ENCODE measurements at places on chromosomes 1 and 21. TPM values are rescaled to one million over a fixed set of nuclear protein-coding genes. Genes with fewer than 3 reads are reported as not detected.

- no peaks in the 10 kb centered on the region for H3K4me1 ChIP-seq
- H3K27me3 ChIP-seq, result no peaks in the 10 kb centered on the region
- DNase-seq, result no peak
- H3K27ac ChIP-seq, result no peak overlapping the region
Measured at GRCh38 chr1:14055442-14056223, 355.6 kb downstream of the PRDM2 start.

Gene CSF3R
- total RNA-seq, result 0.32 TPM

GRCh38 chr1:93522721-93523120 lies 74.8 kb downstream of the FNBP1L start:
- no peak overlapping the region for H3K4me3 ChIP-seq
- H3K27me3 ChIP-seq, result peaks cover 2% of the 10 kb centered on the region
- no peak for DNase-seq
- H3K4me1 ChIP-seq, result no peaks in the 10 kb centered on the region

- H3K4me1 ChIP-seq, result no peaks in the 10 kb centered on the region
- H3K36me3 ChIP-seq, result no peaks in the 10 kb centered on the region
Measured at GRCh38 chr1:101511202-101511891, 274.5 kb downstream of the S1PR1 start.

- DNase-seq, result no peak
- H3K27me3 ChIP-seq, result no peaks in the 10 kb centered on the region
- no peaks in the 10 kb centered on the region for H3K4me1 ChIP-seq
- H3K4me3 ChIP-seq, result no peak overlapping the region
- no peak overlapping the region for H3K27ac ChIP-seq
Measured at GRCh38 chr21:46131588-46131837, 23.9 kb downstream of the FTCD start.

- no peaks in the 10 kb centered on the region for H3K27me3 ChIP-seq
- H3K36me3 ChIP-seq, result no peaks in the 10 kb centered on the region
- no peaks in the 10 kb centered on the region for H3K4me1 ChIP-seq
- no peak overlapping the region for H3K4me3 ChIP-seq
Measured at GRCh38 chr21:27301220-27301619, 334.3 kb upstream of the ADAMTS5 start.

DNA sequence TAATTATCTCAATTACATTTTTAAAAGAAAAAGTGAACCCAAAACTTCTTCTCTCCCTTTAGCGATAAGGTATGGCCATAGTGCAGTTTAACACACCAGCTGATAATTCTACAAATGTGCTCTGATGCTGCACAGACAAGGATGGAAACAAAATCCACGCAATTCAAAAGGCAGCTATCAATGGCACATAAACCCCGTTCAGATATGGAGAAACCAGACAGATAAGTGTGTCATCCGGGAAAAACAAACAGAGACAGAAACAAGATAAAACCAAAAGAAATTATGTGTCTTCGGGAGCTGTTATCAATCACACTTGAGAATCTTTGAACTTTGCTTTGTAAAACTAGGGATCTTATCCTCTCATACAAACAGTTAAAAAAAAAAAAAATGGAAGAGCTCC lies 73.6 kb downstream of the SIPA1L2 start:
- peaks cover 20% of the 10 kb centered on the region for H3K4me1 ChIP-seq
- H3K27ac ChIP-seq, result no peak overlapping the region
- H3K27me3 ChIP-seq, result peaks cover 2% of the 10 kb centered on the region
- no peak overlapping the region for H3K4me3 ChIP-seq

DNA sequence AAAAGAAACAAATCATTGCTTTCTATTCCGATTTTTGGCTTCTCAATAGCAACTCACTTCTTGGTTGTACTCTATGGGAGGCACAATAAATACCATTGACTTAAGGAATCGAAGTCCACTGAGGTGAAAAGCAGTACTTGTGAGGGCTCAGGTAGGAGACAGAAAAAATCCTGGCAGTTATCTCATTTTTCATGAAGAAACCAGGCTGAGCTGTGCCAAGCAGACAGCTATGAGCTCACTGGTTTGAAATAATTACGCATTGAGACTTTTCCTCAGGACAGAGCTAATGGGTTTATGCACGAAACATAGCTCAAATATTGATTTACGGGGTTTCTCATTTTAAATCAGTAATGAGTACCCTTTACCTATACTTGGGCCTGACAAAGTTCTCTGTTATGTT lies 18.5 kb downstream of the COLGALT2 start:
- H3K27ac ChIP-seq, result no peak overlapping the region
- H3K4me3 ChIP-seq, result no peak overlapping the region
- DNase-seq, result no peak
- H3K27me3 ChIP-seq, result peaks cover 28% of the 10 kb centered on the region
- no peaks in the 10 kb centered on the region for H3K36me3 ChIP-seq

- H3K4me1 ChIP-seq, result peaks cover 10% of the 10 kb centered on the region
- no peaks in the 10 kb centered on the region for H3K27me3 ChIP-seq
- no peak overlapping the region for H3K4me3 ChIP-seq
- peaks cover 10% of the 10 kb centered on the region for H3K36me3 ChIP-seq
- no peak overlapping the region for H3K27ac ChIP-seq
Measured at GRCh38 chr1:31625561-31626222, 8.2 kb downstream of the HCRTR1 start.

GRCh38 chr21:17848228-17848627 lies 29.1 kb upstream of the C21orf91 start:
- no peak for DNase-seq
- H3K36me3 ChIP-seq, result no peaks in the 10 kb centered on the region
- no peaks in the 10 kb centered on the region for H3K27me3 ChIP-seq
- no peak overlapping the region for H3K4me3 ChIP-seq

DNA sequence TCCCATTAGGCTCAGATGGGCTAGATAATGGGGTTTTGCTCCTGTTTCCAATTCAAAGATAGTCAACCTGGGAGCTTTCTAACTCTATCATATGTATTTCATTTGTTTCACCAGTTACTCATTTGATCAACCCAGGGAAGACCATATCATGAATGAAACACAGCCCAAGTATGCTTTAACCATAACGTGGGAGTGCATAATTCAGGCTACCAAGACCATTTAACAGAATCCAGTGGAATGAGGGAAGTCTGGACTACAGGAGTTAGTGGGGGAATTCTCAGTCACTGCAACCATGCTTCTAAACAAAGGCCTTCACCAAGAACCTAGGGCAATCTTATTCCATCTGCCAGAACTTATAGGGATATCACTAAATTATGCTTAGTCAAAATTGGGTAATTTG lies 15.0 kb upstream of the SLC16A1 start:
- no peak overlapping the region for H3K4me3 ChIP-seq
- H3K36me3 ChIP-seq, result peaks cover 39% of the 10 kb centered on the region
- no peak overlapping the region for H3K27ac ChIP-seq
- H3K27me3 ChIP-seq, result no peaks in the 10 kb centered on the region

- peaks cover 6% of the 10 kb centered on the region for H3K27me3 ChIP-seq
- H3K27ac ChIP-seq, result peak overlapping the region; percentile 85
- H3K4me1 ChIP-seq, result peaks cover 58% of the 10 kb centered on the region
- H3K36me3 ChIP-seq, result peaks cover 10% of the 10 kb centered on the region
Measured at GRCh38 chr1:154440036-154440804, 35.1 kb downstream of the IL6R start.

Gene LPAR3
- total RNA-seq, result 1.3 TPM

DNA sequence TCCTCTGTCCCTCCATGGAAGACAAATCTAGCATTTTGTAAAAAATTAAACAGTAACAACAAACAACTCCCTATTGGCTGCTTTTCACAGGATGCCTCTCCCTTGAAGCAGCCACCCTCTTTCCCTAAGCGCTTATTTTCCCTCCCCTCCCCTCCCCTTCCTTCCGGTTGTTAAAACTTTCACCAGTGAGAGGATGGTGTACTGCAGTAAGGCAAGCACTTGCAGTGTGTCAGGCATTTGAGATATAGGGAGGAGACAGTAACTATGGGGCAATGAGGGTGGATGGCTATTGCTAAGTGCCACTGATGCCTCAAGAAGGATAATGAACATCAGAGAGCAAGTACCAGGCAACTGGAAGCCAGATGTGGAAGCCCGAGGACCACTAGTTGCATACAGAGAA lies 19.1 kb upstream of the KIAA1614 start:
- peaks cover 11% of the 10 kb centered on the region for H3K4me1 ChIP-seq
- H3K4me3 ChIP-seq, result no peak overlapping the region
- no peak overlapping the region for H3K27ac ChIP-seq
- H3K36me3 ChIP-seq, result no peaks in the 10 kb centered on the region
- DNase-seq, result no peak
- H3K27me3 ChIP-seq, result no peaks in the 10 kb centered on the region

DNA sequence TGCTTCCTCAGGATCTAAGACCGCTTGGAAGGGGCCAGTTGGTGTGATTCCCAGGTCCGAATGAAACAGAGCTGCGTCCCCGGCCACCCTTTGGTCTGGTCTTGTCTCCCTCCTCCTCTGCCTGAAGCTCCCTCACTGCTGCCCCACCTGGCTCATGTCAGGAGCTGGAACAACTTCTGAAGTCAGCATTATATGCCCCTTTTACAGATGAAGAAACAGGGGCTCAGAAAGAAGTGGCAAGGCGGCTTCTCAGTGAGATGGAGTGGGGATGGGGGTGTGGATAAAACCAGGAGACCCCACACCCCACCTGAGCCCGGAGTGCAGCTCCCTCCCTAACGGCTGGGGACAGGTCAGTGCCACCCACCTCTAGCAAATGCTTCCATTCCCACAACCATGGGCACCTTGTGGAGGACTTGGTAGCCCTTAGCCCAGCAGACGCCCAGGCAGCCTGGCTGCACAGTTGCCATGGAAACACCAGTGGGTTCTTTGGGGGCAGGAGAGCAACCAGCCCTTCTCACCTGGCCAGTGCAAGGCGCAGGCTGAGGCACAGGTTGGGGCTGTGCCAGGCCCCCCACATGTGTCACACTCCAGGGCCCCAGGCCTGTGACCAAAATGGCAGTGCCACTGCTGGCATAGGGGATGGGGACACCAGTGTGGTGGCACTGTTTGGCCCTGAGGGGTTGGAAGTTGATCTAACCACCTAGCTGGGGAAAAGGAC lies 31.9 kb upstream of the ECE1 start:
- peaks cover 9% of the 10 kb centered on the region for H3K36me3 ChIP-seq
- DNase-seq, result no peak

Gene GUCA2B
- total RNA-seq, result not detected

Gene S100A16
- not detected for total RNA-seq

Gene CD1B
- total RNA-seq, result not detected

Gene CA6
- 0.25 TPM for total RNA-seq

Gene GPA33
- total RNA-seq, result 2.3 TPM

Measured in activated CD4-positive, alpha-beta T cell treated with anti-CD3 and anti-CD28 coated beads, Interleukin-2, amount 10 ng/mL, durations not matched to agents 7 days and 5 days (primary cell).